ENCODE measurements at places on chromosomes 6 and 20. TPM values are rescaled to one million over a fixed set of nuclear protein-coding genes. Genes with fewer than 3 reads are reported as not detected.

The DEFB124 gene
- total RNA-seq: not detected

The TRMT11 gene
- total RNA-seq: 35.3 TPM

The SLC52A3 gene
- not detected for total RNA-seq

The SLC35D3 gene
- not detected for total RNA-seq

The CST2 gene
- total RNA-seq: not detected

The PHACTR1 gene
- 0.23 TPM for total RNA-seq

The MCHR2 gene
- not detected for total RNA-seq

The CCDC170 gene
- 0.45 TPM for total RNA-seq

The RSPH4A gene
- total RNA-seq: 0.40 TPM

The XKR7 gene
- not detected for total RNA-seq

The EDN3 gene
- not detected for total RNA-seq

The PDYN gene
- total RNA-seq: not detected

The BCAS1 gene
- total RNA-seq: not detected

The PRL gene
- total RNA-seq: not detected

The SPAG4 gene
- 13.6 TPM for total RNA-seq

The CENPB gene
- total RNA-seq: 125 TPM

The RNF182 gene
- 5.2 TPM for total RNA-seq

The GSTA3 gene
- not detected for total RNA-seq
